ENCODE measurements at places on chromosomes 12 and 14. TPM values are rescaled to one million over a fixed set of nuclear protein-coding genes. Genes with fewer than 3 reads are reported as not detected.

The TMEM117 gene
- 6.1 TPM for total RNA-seq

DNA sequence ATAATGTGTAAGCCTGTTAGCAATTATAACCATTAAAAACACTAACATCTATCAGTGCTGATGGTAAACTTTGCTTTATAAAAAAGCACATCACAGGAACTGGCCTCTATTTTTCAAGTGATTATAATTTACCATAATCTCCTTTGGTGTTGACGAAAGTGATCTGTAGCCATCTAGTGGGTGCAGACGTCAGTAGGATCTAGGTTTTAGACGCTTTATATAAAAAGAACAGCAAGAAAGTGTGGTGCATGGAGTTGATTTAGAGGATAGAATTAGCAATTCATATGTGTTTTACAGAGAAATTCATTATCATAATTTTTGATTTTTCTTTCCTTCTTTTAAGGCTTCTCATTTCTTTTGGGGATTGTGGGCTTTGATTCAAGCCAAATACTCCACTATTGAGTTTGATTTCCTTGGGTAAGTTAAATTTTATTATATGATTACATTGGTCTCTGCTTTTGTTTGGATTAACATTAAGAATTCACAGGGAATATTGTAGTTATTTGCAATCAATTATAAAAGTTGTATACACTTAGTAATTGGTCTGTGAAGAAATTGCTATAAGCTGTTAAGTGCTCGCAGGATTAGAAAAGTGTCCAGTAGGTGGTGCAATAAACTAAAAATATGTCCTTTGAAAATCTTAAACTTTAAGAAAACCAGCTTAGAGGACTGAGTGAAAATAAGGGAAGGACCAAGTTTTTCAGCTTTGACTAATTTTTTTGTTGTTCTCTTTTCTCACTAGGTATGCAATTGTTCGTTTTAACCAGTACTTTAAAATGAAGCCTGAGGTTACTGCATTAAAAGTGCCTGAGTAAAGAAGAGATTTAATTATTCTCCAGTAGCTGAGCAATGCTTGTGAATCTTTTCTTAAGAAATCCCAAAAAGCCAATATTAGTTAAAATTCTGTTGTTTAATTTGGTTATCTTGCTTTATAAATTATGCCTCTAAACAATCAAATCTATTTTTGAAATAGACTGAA lies 59.5 kb downstream of the ETNK1 start:
- no peak for DNase-seq

GRCh38 chr12:7090222-7090998 lies 1.8 kb downstream of the C1R start:
- DNase-seq: peak; percentile 58

DNA sequence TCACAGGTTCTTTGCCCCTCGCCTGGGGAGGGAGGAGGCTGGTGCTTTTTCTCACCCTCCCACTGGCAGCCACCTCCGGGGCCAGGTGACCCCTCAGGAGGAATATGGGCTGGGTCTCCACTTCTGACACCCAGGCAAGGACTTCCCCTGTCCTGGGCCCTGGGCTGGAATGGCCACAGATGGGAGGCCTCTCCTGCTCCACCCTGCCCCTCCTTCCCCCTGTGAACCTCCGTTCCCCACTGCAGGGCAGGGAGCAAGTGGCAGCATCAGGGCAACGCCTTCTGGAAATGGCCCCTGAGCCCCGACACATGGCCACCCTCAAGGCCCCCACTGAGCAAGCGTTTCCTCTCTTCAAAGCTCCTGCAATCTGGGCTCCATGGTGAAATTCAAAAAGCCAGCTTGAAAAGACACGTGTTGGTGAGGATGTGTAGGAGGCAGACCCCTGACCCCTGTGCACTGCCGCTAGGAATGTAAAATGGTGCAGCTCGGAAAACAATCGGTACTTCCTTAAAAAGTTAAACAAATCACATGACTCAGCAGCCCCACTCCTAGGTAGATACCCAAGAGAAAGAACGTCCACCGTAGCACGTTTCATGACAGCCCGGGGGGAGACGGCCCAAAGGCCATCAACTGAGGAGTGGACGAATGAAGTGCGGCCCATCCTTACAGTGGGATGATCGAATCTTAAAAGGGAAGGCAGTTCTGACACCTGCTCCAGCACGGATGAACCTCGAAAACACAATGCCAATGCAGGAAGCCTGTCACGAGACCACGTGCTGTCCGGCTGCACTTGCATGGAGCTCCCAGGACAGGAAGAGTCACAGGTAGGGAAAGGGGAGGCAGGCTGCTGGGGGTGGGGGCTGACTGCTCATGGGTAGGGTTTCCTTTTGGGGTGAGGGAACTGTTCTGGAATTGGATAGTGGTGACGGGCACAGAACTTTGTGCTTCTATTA lies 11.5 kb downstream of the XRCC3 start:
- no peak for DNase-seq

DNA sequence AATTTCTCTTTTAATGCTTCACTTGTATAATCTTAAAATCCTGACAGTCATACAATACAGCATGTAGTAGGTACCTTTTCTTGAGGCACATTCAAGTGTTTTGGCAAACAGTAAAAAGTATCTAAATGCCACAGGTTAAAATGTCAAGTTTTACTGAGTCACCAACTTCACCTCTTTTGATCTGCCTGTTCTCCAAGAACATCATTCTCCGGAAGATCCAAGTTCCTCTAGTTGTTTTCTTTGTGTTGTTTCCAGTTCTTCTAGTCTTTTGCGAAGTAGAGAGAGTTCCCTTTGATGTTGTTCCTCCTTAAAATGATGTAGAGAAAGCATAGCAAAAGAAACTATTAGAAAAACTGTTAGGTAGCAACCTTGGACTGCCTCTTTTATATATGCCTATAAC lies 151.1 kb downstream of the CEP83 start:
- DNase-seq: no peak

All from lung (tissue), 17 donors.